ENCODE measurements at places on chromosomes 11 and 22.

DNA sequence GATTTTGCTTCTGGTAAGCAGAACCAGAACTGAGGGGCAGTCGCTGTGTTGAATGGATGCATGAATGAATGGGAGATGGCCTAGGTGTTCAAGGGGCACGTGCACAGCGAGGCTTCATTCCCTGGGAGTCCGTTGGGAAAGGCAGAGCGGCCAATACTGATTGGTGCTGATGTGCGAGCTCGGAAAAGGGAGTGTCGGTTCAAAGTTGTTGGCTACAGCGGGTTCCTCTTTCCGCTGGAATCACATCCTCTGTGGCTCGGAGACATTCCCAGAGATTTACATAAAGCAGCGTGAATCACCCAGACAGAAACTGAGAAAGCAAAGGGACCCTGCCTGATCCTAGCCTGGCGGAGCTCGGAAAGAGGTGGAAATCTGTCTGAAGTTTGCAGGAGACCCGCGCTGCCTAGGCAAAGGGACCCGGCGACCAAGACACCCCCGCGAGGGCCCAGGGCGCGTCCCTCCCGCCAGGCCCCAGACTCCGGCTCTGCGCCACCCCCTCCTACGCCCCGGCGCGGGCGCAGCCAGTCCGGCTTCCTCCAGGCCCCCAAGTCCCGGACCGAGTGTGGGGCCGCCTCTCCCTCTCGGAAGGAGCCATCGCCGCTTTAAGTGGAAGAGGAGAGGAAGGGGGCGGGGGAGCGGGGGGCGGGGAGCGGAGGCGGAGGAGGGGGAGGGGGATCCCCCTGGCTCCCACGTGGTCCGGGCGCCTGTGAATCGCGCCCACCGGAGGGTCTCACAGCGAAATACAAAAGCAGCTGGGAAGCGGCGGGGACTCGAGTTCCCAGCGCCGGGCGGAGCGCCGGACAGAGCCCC is at the start of gene FJX1:
Gene FJX1, plus strand, starts transcription at position 774 of the 810 bp plus-strand sequence. CDS start 177 bp downstream, outside the sequence.
- DNase-seq: peak; percentile 85

- DNase-seq: no peak
Measured at GRCh38 chr11:111406589-111406988, 27.5 kb upstream of the POU2AF1 start.

GRCh38 chr11:85694385-85694980 is 8.5 kb upstream of the CCDC89 start:
- DNase-seq: peak; percentile 39

DNA sequence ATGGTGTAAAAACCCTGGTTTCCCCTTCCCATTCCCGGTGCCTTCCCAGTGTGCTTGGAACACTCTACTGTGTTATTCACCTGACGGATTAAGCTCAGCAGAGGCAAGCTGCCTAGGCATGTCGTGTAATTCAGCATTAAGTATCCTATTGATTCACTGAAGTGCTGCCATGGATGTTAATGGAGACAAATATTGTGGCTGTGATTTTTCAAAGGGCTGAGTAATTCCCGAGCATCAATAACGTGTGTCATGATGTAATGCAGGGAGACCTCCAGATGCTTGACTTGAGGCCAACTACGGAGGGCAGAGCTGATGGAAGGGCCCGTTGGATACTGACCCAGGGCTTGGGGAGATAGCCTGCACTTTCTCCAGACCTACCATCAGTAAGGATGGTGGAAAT is 269.0 kb downstream of the ST3GAL4 start:
- no peak for DNase-seq

DNA sequence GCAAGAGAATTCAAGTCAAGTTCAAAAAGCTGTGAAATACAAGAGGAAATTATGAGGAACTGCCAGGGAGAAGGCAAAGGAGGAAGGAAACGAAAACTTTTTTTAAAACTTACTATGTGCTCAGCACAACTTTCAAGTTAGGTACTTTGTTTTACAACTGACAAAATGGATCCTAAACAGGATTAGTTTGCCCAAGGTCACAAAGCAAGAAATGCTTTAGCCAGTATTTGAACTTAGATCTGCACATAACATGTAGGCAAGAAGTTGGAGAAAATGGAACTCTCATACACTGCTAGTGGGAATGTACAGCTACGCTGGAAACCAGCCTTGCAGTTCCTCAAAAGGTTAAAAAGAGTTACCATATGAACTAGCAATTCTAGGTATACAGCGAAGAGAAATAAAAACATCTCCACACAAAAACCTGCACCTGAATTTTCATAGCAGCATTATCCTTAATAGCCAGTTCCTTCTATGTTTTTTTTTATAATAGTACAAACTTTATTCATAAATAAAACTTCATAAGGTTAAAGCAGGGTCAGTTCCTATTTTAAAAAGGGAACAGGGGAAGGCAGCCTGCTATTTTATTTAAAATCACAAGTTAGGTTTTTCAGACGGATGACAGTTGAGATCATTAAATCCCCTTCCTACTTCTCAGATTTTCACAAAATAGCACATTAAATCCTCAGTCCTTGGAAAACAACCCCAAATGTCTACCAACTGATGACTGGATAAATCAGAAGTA is 19.2 kb downstream of the DDX6 start:
- DNase-seq: no peak

GRCh38 chr11:117295438-117296137 is 4.4 kb downstream of the BACE1-AS start:
- no peak for DNase-seq

GRCh38 chr11:115194802-115195110 is 309.5 kb downstream of the CADM1 start:
- DNase-seq: peak; percentile 68

- DNase-seq: no peak
Measured at GRCh38 chr11:24687531-24688147, 190.8 kb downstream of the LUZP2 start.

- no peak for DNase-seq
Measured at GRCh38 chr11:61392981-61393595, 701 bp downstream of the TMEM216 start.

- DNase-seq: no peak
Measured at GRCh38 chr11:121347094-121347493, 54.5 kb downstream of the SC5D start.

GRCh38 chr11:128040603-128041002 is 546.8 kb downstream of the ETS1 start:
- peak; percentile 44 for DNase-seq

GRCh38 chr11:93662175-93662570 is 691 bp downstream of the CEP295 start:
- DNase-seq: no peak
